Lower lobe of right lung (tissue), 2 donors: ENCODE measurements at places on chromosomes 5 and 9. TPM values are rescaled to one million over a fixed set of nuclear protein-coding genes. Genes with fewer than 3 reads are reported as not detected.

ARID3C gene
- not detected for total RNA-seq

TAF11L10 gene
- not detected for total RNA-seq

SMIM3 gene
- total RNA-seq = 17.1 TPM

DNA sequence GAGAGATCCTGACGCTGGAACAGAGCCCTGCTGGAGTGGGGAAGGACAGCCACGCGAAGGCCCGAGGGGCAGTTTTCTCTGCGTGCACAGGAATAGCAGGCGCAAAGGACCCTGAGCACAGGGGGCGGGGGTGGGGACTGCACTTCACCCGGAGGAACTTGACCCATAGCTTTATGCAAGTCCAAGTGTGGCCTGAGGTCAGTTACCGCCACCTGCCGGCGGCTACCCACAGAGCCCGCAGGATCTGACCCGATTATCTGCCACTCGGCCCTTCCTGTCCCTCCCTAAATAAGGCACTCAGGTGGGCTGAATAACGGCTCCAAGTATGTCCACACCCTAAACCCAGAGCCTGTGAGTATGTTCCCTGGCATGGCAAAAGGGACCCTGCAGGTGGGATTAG lies 65.4 kb upstream of the FCN1 start:
- peak; percentile 73 for DNase-seq
- no peak overlapping the region for H3K4me3 ChIP-seq
- no peaks in the 10 kb centered on the region for H3K4me1 ChIP-seq
- H3K27ac ChIP-seq = no peak overlapping the region
- no peaks in the 10 kb centered on the region for H3K36me3 ChIP-seq

GRCh38 chr5:74549384-74549783 lies 91.1 kb downstream of the ENC1 start:
- no peak for DNase-seq
- H3K27ac ChIP-seq = no peak overlapping the region
- no peaks in the 10 kb centered on the region for H3K4me1 ChIP-seq
- H3K36me3 ChIP-seq = no peaks in the 10 kb centered on the region

- DNase-seq = no peak
- H3K27ac ChIP-seq = peak overlapping the region; percentile 43
- no peak overlapping the region for H3K4me3 ChIP-seq
- peaks cover 16% of the 10 kb centered on the region for H3K4me1 ChIP-seq
- no peaks in the 10 kb centered on the region for H3K36me3 ChIP-seq
These were observed 69.4 kb downstream of the KLHL3 start for GRCh38 chr5:137666461-137666850.

- DNase-seq = no peak
- no peaks in the 10 kb centered on the region for H3K27me3 ChIP-seq
- H3K27ac ChIP-seq = peak overlapping the region; percentile 68
- H3K36me3 ChIP-seq = no peaks in the 10 kb centered on the region
These were observed 129.7 kb downstream of the CEMIP2 start for GRCh38 chr9:71638627-71639026.
